ENCODE measurements at places on chromosomes 1 and 21.

DNA sequence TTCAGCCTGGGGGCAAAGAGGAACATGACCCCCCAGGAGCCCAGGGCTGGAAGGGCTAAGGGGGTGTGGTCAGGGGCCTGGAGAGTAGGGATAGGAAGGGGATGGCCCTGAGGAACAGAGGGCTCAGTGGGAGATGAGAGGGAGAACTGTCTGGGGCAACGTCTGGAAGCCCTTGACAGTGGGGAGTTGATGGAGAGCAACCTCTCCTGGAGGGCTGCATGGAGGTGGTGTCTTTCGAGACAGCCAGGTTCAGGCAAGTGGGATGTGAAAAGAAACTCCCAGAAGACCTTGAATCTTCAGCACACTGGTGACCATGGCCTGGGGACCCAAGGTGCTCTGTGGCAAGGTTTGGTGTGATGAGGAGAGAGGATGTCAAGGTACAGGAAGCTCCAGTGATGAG, 54.2 kb upstream of the RUNX3 start:
- DNase-seq, result no peak

DNA sequence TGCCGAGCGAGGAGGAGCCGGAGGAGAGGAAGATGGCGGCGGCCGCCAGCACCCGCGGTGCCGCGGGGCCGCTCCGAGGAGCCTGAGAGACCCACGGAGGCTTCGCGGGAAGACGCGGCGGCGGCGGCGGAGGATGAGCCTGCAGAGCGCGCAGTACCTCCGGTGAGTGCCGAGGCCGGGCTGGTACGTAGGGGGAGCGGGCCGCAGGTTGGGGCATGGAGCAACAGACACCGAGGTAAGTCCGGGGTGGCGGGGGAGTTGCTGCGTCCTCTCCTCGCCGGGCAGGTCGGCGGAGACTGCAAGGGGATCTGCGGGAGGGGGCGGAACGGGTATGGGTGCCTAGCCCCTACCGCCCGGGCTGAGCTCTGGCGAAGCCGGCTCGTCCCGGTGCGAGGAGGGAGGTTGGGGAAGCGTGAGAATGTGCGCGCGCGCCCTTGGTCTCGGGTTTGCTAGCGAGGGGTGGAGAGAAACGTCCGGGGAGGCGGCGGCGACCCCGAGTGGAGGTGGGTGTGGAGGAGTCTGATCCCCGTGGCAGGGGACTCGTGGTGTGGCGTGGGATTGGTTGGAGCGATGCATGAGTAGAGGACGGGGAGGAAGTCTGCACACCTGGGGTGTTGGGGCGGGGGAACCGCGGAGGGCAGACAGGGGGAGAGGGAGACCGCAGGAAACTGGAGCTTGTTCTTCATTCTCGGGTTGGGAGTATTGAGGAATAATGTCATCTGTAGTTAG, at the start of gene SMG7:
TSS of gene SMG7 (plus strand) at position 12 of the 729 bp plus-strand sequence. CDS start at position 134, 122 bp downstream.
- DNase-seq, result peak; percentile 40

DNA sequence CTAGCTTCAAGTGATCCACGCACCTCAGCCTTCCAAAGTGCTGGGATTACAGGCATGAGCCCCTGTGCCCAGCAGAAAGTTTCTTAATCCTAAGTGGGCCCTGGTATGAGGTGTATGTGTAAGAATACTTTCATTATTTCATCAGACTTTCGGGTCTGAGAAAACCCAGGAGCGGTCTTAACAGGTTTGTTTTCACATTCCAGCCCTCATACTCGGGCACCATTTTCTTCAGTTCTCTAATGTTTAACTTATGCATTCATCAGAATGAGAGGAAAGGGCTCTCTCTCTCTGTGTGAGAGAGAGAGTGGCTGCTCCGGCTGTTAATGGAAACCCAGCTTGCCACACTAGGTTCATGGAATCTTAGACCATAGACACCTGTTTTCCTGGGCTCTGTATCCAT, 4.2 kb upstream of the PADI1 start:
- no peak for DNase-seq

GRCh38 chr1:56866656-56867055, 12.1 kb downstream of the C8A start:
- DNase-seq, result no peak

GRCh38 chr1:178055779-178056471, 38.0 kb upstream of the RASAL2 start:
- no peak for DNase-seq

GRCh38 chr1:98702976-98703375, 41.5 kb downstream of the SNX7 start:
- no peak for DNase-seq

- peak; percentile 34 for DNase-seq
These were observed 2.7 kb upstream of the MYOC start for GRCh38 chr1:171654942-171655745.

- no peak for DNase-seq
These were observed 524 bp downstream of the LRRC38 start for GRCh38 chr1:13513063-13513894.

DNA sequence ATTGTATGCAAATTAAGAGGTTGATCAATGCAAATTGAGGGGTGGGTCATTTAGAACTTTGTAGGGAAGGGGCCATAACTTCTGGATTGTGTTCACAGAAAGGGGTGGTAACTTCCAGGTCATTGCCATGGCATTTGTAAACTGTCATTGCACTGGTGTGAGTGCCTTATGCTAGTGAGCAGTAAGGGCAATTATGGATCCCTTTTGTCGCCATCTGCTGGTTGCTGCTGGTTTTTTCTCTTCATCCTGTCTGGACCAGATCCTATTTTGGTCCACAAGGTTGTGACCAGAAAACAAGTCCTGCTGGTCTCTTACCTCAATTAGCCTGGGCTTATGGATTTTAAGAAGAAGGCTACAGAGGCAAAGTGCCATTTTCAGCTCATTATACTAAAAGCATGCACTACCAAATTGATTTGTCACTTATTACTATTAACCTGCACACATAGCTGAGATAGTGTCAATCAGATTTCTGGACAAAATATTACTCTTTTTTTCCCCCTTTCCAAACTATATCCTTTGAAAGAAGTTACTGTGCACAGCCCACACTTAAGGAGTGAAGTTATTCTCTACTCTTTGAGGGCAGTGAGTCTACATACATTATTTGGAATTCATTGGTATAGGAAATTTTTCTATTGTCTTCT, 196.2 kb downstream of the ZC3H11B start:
- DNase-seq, result peak; percentile 8

- DNase-seq, result no peak
These were observed 26.0 kb downstream of the SDE2 start for GRCh38 chr1:225973158-225973557.

GRCh38 chr1:118785246-118785645, 202.9 kb downstream of the TBX15 start:
- DNase-seq, result no peak

All from activated naive CD4-positive, alpha-beta T cell (primary cell).